Heart left ventricle (tissue), 16 donors: ENCODE measurements at places on chromosomes 3 and 15. TPM values are rescaled to one million over a fixed set of nuclear protein-coding genes. Genes with fewer than 3 reads are reported as not detected.
A peak's percentile ranks its signal among the peaks of the same experiment; 100 is the strongest.

DNA sequence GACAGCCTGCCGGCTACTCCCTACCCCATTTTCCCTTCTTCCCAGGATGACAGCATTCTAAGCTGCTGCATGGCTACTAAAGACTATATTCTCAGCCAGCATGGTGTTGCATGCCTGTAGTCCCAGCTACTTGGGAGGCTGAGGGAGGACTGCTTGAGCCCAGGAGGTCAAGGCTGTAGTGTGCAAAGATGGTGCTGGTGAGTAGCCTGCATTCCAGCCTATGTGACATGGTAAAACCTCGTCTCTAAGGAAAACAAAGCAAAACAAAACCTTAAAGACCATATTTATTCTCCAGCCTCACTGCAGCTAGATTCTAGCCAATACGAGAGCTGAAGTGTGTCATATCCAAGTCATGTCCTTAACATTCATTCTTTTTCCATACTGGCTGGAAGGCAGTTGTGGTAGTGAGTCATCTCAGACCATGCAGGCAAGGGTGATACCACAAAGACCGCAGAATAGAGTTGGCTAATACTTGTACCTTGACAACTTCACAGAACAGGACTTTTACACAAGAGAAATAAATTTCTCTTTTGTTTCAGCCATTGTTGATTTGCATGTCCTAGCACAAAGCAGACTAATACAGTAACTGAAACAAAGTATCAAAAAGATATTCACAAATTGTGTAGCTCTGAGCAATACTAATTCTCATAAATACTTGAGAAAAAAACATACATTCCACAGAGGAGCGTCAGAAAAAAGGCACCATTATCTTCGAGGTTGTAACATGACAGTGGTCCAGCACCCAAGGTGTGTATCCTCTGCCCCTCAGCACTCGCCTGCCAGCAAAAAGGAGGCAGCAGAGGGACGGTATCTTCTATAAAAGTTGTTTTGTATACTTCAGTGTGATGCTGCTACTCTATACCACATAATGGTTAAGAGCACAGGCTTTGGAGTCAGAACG is 14.8 kb downstream of the PBRM1 start:
- no peak for DNase-seq

DNA sequence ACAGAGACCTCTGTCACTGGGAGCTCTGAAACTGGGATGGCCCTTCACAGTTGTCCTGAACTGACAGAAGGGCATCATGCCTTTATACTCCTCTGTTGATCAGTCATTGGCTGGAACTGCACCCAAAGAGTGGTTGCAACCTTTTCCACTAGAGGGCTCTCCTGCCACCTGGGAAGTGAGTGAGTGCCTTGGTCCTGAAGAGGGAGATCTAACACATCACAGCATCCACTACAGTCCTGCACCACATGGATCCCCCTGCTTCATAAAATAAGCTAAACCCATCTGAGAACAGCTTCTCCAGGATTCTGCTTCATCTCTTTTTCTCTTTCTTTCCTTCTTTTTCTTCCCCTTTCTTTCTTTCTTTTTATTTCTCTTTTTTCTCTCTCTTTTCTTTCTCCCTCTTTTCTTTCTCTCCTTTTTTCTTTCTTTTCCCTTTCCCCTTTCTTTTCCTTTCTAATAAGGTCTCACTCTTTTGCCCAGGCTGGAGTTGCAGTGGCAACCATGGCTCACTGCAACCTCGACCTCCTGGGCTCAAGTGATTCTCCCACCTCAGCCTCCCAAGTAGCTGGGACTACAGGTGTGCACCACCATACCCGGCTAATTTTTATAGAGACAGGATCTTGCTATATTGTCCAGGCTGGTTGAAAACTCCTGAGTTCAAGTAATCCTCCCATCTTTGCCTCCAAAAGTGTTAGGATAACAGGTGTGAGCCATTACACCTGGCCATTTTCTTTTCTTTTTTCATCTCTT is 42.8 kb upstream of the RAF1 start:
- DNase-seq = peak; percentile 65

DNA sequence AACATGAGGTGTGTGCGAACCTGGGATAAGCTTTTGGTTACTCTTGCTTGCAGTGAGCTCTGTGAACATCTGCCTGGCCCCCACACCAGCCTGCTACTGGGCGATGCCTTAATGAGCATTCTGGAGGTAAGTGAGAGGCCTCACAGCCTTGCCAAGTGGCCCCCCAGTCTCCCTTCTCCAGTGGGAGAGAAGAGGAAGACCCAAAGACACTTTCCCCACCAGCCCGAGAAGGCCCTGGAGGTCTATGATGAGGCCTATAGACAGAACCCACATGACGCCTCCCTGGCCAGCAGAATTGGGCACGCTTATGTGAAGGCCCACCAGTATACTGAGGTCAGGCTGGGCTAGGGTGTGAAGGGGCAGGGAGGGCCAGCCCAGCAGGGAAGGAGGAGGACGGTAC is 22.5 kb downstream of the TTC21A start:
- no peak for DNase-seq

EXD1 gene
- not detected for total RNA-seq

TRIM42 gene
- not detected for total RNA-seq

DNA sequence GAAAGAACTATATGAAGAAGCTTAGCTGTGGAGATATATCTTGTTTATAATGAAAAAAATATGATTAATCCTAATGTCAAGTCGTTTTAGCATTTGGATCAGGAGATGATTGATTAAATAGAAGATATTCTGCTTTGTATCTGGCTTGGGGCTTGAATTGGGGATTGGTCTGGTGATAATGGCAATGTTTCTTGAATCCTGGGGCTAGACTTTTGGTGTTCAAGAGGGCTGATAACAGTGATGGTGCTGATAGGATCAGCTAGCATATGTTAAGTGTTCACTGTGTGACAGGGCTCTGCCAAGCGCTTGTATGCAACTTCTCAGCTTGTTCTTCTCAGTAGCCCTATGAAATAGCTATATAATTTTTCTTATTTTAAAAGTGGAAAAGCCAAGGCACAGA is 20.2 kb downstream of the CNOT10 start:
- no peak for DNase-seq

APOD gene
- 280 TPM for total RNA-seq

DVL3 gene
- total RNA-seq = 79.5 TPM

GRCh38 chr3:56119575-56120349 is 348.5 kb downstream of the ERC2 start:
- DNase-seq = peak; percentile 51

DNA sequence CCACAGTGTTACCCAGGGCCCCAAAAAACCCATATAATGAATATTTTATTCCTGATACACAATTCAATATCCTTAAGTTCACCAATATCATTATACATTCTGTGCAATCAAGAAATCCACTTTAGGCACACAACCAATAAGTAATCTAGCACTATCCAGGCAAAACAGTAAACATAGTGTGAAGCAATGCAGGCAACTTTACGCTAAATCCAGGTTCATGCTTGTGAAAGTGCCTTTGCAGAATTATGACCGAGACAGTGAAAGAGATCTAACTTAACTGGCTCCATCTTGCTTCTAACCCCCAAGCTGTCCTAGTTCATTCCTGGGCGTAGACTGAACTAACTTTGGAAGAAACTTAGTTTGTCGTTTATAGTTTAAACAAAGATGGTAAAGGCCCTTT is 34.2 kb upstream of the INO80 start:
- no peak for DNase-seq

CX3CR1 gene
- total RNA-seq = 2.2 TPM

P2RY12 gene
- 0.48 TPM for total RNA-seq

CACNA2D3 gene
- 24.1 TPM for total RNA-seq

DNA sequence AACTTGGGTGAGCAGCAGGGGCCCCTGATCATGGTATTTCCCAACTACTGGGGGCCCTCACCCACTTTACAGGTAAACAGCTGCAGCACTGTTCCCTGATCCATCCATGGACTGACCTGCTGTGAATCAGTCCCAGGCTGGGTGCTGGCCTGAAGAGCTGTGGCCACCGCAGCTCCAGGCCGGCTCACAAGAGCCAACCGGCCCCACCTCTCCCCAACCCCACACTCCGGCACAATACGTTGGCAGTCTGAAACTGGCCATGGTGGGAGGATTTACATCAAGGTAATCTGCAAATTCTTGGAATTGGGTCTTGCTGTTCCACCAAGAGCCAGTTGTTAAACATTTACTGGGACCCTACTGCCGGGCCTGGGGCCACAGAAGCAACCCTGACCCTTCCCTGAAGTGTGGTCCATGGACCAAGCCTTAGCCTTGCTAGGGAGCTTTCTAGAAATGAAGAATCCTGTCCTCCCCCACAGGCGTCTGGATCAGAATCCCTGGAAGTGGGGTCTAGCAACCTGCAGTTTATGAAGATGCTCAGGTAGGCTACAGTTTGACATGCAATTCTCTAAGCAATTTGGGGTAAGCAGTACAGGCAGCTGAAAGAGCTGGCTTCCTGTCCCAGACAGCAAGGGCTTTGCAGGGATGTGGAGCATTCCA is 3.7 kb downstream of the SLC6A20 start:
- no peak for DNase-seq

DNA sequence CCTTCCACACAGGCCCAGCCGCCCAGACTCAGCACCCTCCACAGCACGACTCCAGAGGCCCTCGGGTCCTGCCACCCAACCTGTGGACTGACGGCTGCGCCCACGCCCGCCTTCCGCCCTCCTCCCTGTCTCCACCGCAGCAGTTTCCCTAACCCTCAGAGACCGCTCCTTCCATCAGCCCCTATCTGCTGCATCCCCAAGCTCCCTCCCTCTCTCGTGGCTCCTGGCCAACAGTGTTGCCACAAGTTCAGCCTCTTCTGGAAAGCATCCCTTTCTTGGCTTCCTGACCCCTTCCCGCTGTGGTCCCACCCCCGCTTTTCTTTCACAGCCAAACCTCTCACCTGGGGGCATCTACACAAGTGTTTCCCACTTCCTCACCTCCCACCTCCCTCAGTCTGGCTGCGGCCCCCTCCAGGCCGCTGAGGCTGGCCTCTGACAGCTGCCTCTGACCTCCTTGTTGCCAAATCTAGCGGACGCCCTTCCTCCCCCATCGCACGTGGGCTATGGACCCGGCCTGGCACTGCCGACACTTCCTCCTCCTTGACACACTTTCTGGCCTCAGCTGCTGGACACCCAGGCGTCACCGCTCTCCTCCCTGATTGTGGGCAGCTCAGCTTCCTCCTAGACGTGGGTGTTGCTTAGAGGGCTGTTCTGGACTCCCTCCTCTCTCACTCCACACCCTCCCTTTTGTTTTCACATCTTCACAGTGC is 168.8 kb upstream of the TLE3 start:
- DNase-seq = peak; percentile 89

- DNase-seq = no peak
These were observed 21.4 kb downstream of the NEK11 start for GRCh38 chr3:131048030-131048429.

GRCh38 chr3:20074226-20075063 is 34.2 kb downstream of the KAT2B start:
- DNase-seq = no peak

GRCh38 chr3:49939858-49940666 is at the start of gene RBM6:
RBM6 (plus strand) TSS chr3:49940150; CDS start chr3:49962642, 22,492 bp downstream.
- DNase-seq = peak; percentile 98

GRCh38 chr3:11389386-11390268 is 117.4 kb downstream of the ATG7 start:
- DNase-seq = no peak

DNA sequence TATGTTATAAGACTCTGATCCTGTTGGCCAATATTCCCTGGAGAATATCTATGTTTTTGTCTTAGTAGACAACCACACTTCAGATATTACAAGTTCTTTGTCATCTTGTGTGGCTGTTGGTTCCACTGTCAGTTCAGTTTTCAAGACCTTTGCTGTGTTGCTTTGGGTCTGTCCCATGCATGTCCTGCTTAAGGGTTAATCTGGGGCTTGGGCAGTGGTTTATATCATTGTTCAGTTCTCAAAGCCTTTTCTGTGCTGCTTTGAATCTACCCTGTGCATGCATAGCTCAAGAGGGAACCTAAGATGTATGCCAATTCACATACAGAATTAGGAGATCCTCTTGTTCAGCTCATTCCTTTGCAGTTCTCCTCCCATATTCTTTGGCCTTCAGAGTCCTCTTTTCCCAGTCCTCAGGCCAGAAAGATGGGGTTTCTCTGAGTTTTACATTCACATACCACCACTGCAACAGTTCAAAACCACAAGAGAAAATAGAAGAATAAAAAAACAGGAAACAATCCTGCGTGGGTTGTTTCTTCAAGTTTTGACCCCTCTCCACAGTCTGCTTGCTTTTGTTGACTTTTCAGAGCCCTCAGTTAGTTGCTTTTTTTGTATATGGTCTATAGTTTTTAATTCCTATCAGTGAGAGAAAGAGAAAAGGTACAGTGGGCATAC is 21.6 kb downstream of the BUB1B start:
- DNase-seq = no peak

GRCh38 chr3:87186608-87187159 is 40.4 kb upstream of the CHMP2B start:
- no peak for DNase-seq

- no peak for DNase-seq
These were observed 165.4 kb downstream of the TJP1 start for GRCh38 chr15:29656636-29657475.

GRCh38 chr15:47839233-47839825 is 122.0 kb downstream of the SEMA6D start:
- DNase-seq = peak; percentile 24

GRCh38 chr3:155416500-155417118 is 123.1 kb upstream of the STRIT1 start:
- DNase-seq = no peak

- no peak for DNase-seq
These were observed 1.6 kb upstream of the KLF13 start for GRCh38 chr15:31324806-31325594.

ARGFX gene
- not detected for total RNA-seq

TGFBR2 gene
- 82.4 TPM for total RNA-seq

PLA2G4E gene
- total RNA-seq = not detected

- no peak for DNase-seq
These were observed 123.6 kb upstream of the PFN2 start for GRCh38 chr3:150094150-150094933.

DNA sequence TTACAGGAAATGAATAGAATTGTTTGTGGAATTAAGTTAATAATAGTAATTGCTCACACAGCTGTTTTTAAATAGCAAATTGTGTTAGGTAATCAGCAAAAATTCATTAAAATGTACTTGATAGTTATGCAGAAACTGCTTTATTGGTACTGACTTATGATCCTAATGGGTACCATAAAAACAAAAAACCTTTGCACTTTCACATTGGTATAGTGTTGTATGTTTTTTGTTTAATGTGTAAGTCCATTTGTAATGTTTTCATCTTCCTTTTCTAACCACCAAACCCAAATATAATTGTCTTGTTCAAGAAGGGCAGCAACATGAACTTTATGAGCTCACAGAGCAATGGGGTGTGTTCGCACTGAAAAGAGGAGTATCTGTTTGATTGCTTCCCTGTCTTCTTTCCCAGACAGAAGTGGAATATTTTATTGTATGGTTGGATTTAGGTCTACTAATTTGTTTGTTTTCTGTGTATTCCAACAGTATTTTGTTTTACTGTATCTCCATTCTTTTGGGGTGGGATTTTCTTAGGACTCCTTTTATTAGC is 135.8 kb downstream of the TCF12 start:
- no peak for DNase-seq

TBC1D21 gene
- not detected for total RNA-seq
